Naive thymus-derived CD8-positive, alpha-beta T cell (primary cell): ENCODE measurements at places on chromosomes 7 and 10.

DNA sequence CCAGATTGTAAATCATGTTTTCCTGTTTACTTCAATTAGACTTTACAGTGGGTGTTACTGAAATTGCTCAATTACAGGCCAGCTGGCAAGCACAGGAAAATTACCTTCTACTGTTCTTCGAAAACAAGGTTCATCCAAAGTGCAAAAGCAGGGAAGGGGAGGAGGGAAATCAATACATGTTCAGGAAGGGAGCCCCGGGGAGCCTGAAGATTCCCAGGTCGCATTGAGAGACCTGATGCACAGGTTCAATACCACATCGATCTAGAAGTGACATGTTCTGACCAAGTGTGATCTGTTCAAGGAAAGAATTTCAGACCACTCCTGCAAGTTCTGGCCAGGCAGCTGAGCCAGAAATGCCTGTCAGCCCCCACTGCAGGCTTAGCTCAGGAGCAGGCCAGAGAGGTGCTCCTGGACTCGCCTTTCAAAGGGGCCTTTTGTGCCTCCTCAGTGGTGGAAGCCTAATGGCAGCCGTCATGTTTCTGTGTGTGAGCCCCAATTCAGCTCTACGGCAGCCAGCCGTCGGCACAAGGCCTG is 35.9 kb downstream of the FAM53B start:
- DNase-seq = no peak

- peak; percentile 39 for DNase-seq
Observed at GRCh38 chr7:87600130-87601124, at the start of gene ABCB1. ABCB1 (minus strand) TSS chr7:87600884; CDS start chr7:87600184, 700 bp downstream.

GRCh38 chr7:121023683-121024511 is 35.4 kb downstream of the CPED1 start:
- DNase-seq = no peak

DNA sequence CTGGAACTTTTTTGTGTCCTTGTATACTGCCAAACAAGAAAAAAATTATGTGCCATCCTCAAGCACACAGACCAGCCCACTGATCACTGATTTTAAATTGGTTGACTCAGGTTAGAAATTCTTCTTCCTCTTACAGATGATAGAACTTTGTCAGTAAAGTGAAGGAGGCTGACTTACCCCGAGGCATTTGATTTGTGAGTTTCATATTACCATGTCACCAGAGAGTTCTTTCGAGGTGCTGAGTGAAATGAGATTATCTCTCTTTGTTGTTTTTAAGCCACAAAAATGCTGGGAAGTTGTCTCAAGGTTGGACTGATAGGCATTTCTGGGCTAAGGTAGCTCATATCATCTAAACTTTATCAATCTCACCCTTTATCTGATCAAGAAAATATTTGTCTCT is 78.8 kb upstream of the FAM180A start:
- DNase-seq = no peak

- no peak for DNase-seq
Observed at GRCh38 chr7:135239263-135239662, 5.6 kb downstream of the STRA8 start.

DNA sequence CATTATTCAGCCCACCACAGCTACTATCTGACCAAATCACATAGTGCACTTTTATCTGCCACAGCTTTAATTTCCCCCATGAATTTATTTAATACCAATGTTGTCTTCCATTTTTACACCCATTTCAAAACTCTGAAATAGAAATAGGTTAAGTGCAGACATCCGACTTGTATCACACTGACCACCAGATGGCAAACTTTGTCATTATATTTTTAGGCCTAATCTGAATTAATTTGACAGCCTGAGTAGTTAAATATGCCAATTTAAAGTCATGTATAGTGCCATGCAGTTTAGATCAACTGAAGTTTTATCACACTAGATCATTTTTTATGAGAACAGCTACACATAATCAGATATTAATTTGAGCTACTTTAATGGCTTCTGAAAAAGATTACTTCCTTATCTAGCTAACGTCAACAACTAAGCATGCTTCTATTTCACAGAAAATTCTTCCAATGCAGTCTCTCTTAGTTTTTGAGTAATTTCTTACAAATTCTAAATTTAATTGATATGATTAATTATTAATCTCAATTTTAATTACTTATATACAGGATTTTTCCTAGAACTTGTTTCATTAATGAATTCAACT is 566.4 kb downstream of the GFRA1 start:
- DNase-seq = no peak

DNA sequence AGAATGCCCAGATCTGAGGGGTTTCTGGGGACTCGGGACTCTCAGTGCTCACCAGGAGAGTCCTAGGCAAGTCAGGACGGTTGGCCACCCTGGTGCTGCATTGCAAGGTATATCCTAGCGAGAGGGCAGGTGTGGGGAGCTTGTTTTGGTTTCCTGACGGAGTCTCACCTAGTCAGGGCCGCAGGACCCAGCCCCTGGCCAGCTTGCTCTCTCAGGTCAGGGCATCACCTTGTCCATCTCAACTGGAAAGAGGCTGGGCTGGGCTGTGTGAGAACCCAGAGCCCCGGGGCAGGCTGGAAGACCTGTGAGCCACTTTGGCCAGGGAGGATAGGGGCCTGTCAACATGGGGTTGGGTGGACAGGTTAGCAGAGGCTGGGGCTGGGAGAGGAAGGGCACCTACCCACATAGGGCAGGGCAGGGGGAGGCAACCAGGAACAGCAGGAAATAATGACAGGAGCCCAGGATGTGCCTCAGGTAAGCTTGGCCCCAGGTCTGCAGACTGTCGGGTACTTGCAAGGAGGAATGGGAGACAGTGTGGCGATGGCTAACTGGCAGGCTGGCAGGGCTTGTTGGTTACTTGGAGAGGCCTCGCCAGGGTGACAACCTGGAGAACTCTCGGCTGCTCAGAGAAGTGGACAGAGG is 31.5 kb downstream of the DNAJB12 start:
- no peak for DNase-seq

- no peak for DNase-seq
Observed at GRCh38 chr7:84238596-84238995, 44.0 kb upstream of the SEMA3A start.
